Right lung (tissue), 10 donors: ENCODE measurements at places on chromosomes 4 and X. TPM values are rescaled to one million over a fixed set of nuclear protein-coding genes. Genes with fewer than 3 reads are reported as not detected.

AMER1 gene
- 5.9 TPM for polyA plus RNA-seq

CCDC120 gene
- polyA plus RNA-seq: 11.4 TPM

EPGN gene
- 0.20 TPM for polyA plus RNA-seq

ETDA gene
- polyA plus RNA-seq: 0.33 TPM

PRRG1 gene
- 10.7 TPM for polyA plus RNA-seq

GRCh38 chrX:135295238-135295943, 13.9 kb upstream of the ETDC start:
- peak; percentile 12 for DNase-seq

GRCh38 chr4:3320361-3321023, 27.7 kb downstream of the RGS12 start:
- DNase-seq: no peak

GRCh38 chr4:6426571-6427438, 45.6 kb downstream of the PPP2R2C start:
- DNase-seq: no peak

- no peak for DNase-seq
Measured at GRCh38 chr4:91113130-91113706, 986.0 kb downstream of the CCSER1 start.

DNA sequence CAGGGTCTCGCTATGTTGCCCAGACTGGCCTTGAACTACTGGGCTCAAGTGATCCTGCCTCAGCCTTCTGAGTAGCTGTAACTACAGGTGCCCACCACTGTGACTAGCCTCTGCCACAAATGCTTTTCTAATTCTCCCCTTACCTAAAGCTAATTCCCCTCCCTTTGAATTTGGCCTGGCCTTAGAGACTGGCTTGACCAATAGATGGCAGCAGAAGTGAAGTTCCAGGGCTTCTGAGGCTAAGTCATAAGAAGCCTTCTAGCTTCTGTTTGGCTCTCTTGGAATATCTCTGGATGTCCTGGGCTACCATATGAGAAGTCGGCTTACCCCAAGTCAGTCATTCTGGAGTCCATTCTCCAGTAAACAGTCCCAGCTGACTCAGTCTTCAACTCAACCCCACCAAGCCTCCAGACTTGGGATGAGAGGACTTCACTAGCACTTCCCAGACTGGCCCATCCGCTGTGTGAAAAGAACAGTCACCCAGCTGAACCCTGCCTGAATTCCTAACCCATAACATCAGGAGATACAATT, 61.0 kb downstream of the HPRT1 start:
- DNase-seq: peak; percentile 41

DNA sequence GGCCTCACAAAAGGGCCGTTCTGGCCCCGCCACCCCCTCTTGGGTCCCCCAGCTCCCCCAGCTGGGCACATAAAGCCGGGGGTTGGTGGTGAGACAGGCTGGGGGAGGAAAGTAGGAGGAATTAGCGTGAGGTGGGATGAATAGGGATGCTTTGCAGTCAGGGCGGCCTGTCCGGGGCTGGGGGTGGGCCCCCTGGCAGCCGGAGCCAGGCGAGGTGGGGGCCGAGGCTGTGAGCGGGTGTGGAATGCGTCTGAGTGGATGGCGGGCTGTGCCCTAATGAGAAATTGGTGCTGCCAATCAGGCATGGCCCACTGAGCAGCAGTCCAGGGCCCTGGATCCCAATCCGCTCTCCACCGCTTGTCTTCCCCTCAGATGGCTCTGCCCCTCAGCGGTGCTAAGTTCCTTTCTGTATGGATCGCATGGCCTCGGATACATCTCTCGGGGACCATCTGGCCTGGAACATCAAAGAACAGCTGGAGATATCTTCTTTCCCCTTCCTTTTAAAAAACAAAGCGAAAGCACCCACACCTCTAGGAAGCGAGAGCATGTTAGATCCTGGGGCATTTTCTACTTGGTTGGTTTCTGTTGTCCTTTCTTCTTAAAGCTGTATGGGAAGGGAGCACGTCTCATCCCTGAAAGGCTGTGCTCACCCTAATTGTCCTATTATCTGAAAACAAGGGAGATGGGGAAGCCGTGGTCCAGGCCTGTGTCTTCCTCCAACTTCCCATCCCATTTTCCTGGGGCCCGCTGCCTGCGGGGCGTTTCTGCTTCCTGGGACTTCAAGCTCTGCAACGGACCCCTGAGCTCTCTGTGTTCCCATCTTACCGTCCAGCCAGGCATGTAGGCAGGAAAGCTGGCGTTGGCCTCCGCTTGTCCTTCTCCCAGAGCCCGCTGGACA, 106.9 kb downstream of the SORCS2 start:
- DNase-seq: no peak
